ENCODE measurements at places on chromosomes 1 and 21. TPM values are rescaled to one million over a fixed set of nuclear protein-coding genes. Genes with fewer than 3 reads are reported as not detected.

The DNMT3L gene
- not detected for polyA plus RNA-seq

The SELP gene
- not detected for polyA plus RNA-seq

The GART gene
- 29.9 TPM for polyA plus RNA-seq

The NPHS2 gene
- polyA plus RNA-seq, result not detected

The CR1 gene
- not detected for polyA plus RNA-seq

The CCDC27 gene
- polyA plus RNA-seq, result not detected

The TMEM81 gene
- polyA plus RNA-seq, result 1.7 TPM
